ENCODE measurements at places on chromosomes 11 and 22.

GRCh38 chr22:39405346-39406085 is 5.9 kb downstream of the TAB1 start:
- DNase-seq = peak; percentile 43

GRCh38 chr11:61581931-61582330 is 1.1 kb upstream of the SYT7 start:
- DNase-seq = no peak

GRCh38 chr11:68370211-68371111 is 58.1 kb downstream of the LRP5 start:
- no peak for DNase-seq

DNA sequence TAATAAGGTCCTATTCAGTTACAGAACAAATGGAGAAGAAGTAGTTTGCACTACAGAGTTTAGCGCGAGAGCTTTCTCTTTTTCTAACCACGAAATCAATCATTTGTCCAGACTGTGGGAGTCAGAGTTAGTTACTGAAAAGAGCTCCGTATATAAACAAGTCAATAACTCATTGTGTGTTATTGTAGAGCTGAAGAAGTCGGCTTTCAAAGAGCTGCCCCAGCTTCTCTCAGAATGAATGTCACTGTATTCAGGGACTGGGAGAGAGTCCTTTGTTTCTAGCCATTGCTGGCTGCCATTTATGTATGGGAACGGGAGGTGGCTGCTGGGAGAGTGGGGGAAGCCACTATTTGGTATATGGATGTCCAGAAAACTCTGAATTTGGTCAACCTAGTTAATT is 227.8 kb downstream of the DCDC1 start:
- no peak for DNase-seq

GRCh38 chr11:121035780-121036179 is 11.9 kb downstream of the TBCEL start:
- DNase-seq = no peak

- no peak for DNase-seq
These were observed 1.7 kb upstream of the SCO2 start for GRCh38 chr22:50526834-50527801.

DNA sequence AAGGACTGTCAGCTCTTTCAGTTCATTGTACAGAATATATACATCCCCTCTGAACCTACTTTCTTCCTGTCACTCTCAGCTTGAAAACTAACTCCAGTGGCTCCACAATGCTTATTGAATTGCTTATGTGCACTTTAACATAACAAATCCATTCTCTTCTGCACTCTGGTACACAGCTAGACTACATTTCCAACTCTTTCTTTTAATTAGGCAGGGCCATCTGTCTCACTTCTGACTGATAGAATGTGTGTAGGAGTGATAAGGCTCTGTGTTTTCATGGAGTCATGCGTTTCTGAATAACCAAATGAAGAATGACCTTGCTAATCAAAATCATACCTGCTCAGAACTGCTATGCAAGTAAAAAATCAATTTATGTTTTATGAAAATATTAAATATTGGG is 278.5 kb upstream of the CCDC179 start:
- DNase-seq = no peak

DNA sequence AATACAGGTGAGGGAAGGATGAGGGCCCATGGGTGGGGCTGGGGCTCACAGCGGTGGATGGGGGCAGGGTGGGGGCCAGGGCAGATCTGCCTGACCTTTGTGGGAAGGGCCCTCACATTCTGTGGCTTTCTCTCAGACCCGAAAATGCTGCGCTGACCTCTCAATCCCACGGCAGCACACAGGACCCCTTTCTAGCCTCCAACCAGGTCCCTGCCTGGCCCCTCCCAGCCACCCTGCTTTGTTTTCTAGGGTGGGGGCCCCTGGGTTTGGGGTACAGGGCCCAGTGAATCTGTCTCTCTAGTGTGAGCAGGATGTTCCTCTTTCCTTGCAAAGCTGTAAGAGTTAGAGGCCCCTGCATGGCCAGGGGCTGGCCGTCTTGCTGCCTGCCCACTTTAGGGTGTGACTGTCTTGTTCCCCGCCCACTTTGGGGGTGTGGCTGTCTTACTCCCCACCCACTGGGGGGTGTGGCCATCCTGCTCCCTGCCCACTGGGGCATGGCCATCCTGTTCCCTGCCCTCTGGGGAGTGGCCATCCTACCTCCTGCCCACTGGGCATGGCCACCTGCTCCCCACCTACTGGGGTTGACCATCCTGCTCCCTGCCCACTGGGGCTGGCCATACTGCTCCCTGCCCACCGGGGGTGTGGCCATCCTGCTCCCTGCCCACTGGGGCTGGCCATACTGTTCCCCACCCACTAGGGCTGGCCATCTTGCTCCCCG is 11.5 kb downstream of the PARVG start:
- DNase-seq = no peak

DNA sequence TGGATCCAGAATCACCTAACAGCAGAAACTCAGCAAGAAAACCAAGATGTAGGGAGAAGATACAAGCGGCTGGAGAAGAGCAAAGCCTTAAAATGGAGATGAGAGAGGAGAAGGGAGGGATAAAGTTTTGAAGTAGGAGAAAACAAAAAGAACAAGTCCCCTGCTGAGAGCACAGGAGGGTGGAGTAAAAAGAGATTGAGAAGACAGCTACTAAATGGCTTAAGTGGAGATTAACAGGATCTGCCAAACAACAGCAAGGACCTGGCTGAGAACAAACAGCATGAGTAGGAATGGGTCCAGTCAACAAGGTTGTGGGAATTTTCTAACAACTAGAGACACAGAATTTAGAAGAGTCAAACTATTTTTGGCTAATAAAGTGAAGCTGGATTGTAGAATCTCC is 18.1 kb downstream of the BTG4 start:
- no peak for DNase-seq
